ENCODE measurements at places on chromosomes 11 and 22.

- H3K27me3 ChIP-seq = no peaks in the 10 kb centered on the region
- no peaks in the 10 kb centered on the region for H3K36me3 ChIP-seq
- DNase-seq = no peak
- peak overlapping the region; percentile 32 for H3K4me3 ChIP-seq
- peak overlapping the region; percentile 37 for H3K27ac ChIP-seq
Measured at GRCh38 chr11:2190657-2191471, 19.2 kb upstream of the TH start.

DNA sequence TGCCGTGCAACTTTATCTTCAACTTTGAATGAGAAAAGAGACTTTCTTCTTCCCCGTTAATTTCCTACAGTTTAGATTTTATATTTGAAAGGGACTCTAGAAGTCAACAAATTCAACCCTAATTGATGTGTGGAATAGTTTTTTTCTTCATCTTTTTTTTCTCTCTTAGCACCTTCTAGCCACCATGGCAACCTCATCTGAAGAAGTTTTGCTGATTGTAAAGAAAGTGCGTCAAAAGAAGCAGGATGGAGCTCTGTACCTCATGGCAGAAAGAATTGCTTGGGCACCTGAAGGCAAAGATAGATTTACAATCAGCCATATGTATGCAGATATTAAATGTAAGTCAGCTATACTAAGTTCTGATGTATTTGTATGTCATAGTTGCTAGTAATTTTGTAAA lies 10.5 kb downstream of the GTF2H1 start:
- peaks cover 34% of the 10 kb centered on the region for H3K4me1 ChIP-seq
- H3K27me3 ChIP-seq = no peaks in the 10 kb centered on the region
- H3K27ac ChIP-seq = peak overlapping the region; percentile 89
- H3K36me3 ChIP-seq = peaks cover 23% of the 10 kb centered on the region
- no peak overlapping the region for H3K4me3 ChIP-seq

GRCh38 chr11:76704171-76704948 lies 33.8 kb upstream of the LRRC32 start:
- H3K27ac ChIP-seq = no peak overlapping the region
- DNase-seq = no peak
- peaks cover 50% of the 10 kb centered on the region for H3K27me3 ChIP-seq
- H3K4me3 ChIP-seq = no peak overlapping the region
- no peaks in the 10 kb centered on the region for H3K36me3 ChIP-seq
- no peaks in the 10 kb centered on the region for H3K4me1 ChIP-seq

- peaks cover 7% of the 10 kb centered on the region for H3K27me3 ChIP-seq
- DNase-seq = no peak
- H3K27ac ChIP-seq = no peak overlapping the region
- H3K36me3 ChIP-seq = peaks cover 22% of the 10 kb centered on the region
- peaks cover 5% of the 10 kb centered on the region for H3K4me1 ChIP-seq
Measured at GRCh38 chr11:14703731-14704130, 60.1 kb downstream of the PDE3B start.

GRCh38 chr11:107496011-107496410 lies 38.4 kb upstream of the CWF19L2 start:
- peaks cover 10% of the 10 kb centered on the region for H3K27me3 ChIP-seq
- H3K4me1 ChIP-seq = no peaks in the 10 kb centered on the region
- H3K4me3 ChIP-seq = no peak overlapping the region

GRCh38 chr22:49686495-49687219 lies 141.0 kb downstream of the BRD1 start:
- peaks cover 8% of the 10 kb centered on the region for H3K36me3 ChIP-seq
- DNase-seq = no peak
- H3K27me3 ChIP-seq = peaks cover 38% of the 10 kb centered on the region
- no peak overlapping the region for H3K27ac ChIP-seq

DNA sequence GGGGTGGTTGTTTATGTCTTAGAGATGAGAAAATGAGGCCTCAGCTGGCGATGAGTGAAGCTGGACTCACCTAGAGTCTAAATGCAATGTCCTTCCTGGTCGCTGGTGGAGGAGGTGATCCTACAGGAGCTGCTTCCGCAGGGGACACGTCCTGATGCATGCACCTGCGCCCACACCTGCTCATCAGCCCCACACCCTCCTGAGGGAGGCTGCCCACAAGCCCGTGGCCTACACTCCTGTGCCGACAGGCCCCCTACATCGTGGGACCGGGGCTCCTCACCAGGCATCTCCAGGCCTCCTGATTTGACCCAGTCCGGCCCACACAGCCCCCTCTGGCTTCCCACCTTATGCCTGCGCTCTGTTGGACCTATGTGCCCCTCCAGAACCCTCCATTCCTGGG lies 857.2 kb downstream of the TBC1D22A start:
- H3K4me1 ChIP-seq = no peaks in the 10 kb centered on the region
- no peak overlapping the region for H3K27ac ChIP-seq
- no peak overlapping the region for H3K4me3 ChIP-seq
- peaks cover 4% of the 10 kb centered on the region for H3K27me3 ChIP-seq

- H3K36me3 ChIP-seq = no peaks in the 10 kb centered on the region
- H3K27me3 ChIP-seq = peaks cover 11% of the 10 kb centered on the region
- no peak overlapping the region for H3K27ac ChIP-seq
- H3K4me3 ChIP-seq = no peak overlapping the region
- H3K4me1 ChIP-seq = no peaks in the 10 kb centered on the region
Measured at GRCh38 chr11:58028687-58029411, 1.9 kb upstream of the OR6Q1 start.

- no peak overlapping the region for H3K27ac ChIP-seq
- no peak for DNase-seq
- peaks cover 45% of the 10 kb centered on the region for H3K27me3 ChIP-seq
- peak overlapping the region; percentile 39 for H3K4me3 ChIP-seq
- peaks cover 40% of the 10 kb centered on the region for H3K4me1 ChIP-seq
Measured at GRCh38 chr11:34354782-34355181, 3.0 kb downstream of the ABTB2 start.

DNA sequence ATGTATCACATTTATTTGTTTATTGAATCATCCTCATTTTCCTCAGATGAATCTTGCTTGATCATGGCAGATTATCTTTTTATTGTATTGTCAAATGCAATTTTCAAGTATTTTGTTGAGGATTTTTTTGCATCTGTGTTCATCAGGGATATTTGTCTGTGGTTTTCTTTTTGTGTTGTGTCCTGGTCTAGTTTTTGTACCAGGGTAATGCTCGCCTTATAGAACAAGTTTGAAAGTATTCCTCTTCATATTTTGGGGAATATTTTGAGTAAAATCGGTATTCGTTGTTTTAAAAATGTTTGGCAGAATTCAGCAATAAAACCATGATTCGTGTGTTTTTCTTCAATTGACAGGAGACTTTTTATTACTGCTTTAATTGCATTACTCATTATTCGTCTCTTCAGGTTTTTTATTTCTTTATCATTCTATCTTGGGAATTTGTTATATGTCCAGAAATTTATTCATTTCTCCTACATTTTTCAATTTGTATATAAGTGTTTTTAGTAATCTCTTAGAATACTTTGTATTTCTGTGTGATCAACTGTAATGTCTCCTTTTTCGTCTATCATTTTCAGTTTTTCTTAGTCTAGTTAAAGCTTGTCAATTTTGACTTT lies 113.4 kb upstream of the SERPIND1 start:
- no peak for DNase-seq
- H3K36me3 ChIP-seq = peaks cover 9% of the 10 kb centered on the region
- no peak overlapping the region for H3K27ac ChIP-seq
- peaks cover 44% of the 10 kb centered on the region for H3K27me3 ChIP-seq

DNA sequence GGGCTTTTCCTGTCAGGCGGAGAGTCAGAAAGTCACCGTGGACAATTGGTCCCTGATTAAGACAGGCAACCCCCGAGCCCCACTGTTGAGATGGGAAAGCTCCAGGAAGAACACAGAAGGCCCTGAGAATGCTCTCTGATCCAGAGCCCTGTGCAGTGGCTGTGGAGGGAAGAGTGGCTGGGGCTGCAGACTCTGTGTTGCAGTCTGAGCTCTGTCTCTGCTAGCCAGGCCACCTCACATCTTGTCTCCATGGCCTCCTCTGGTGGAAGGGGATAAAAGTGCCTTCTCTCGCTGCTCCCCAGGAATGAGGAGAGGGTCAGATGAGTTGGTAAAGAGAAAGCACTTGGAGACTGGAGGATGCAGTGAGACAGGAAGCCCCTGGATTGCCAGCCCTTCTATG lies 141.2 kb downstream of the CEP164 start:
- H3K36me3 ChIP-seq = no peaks in the 10 kb centered on the region
- DNase-seq = no peak
- no peak overlapping the region for H3K4me3 ChIP-seq
- H3K27me3 ChIP-seq = no peaks in the 10 kb centered on the region
- no peak overlapping the region for H3K27ac ChIP-seq

DNA sequence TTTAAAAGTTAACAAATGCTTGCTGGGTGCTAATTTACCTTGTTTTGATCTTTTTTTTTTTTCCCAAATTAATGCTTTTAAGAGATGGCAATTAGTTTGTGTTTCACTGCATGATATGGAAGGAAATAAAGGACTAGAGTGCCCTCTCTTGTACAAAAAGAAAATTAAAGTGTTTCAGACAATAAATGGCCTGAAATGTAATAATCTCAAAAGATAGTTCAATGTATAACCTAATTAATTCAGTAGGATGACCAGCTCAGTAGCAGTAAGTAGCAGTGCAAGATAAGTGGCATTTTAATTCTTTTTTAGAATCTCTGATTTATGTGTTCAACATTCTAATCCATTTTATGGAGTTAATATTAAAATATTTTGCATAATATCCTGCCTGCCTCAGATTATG lies 39.9 kb upstream of the MYO18B start:
- H3K27me3 ChIP-seq = no peaks in the 10 kb centered on the region
- no peak overlapping the region for H3K4me3 ChIP-seq
- peak; percentile 3 for DNase-seq
- H3K27ac ChIP-seq = peak overlapping the region; percentile 51
- peaks cover 12% of the 10 kb centered on the region for H3K4me1 ChIP-seq

GRCh38 chr11:13366266-13367026 lies 88.9 kb downstream of the BMAL1 start:
- H3K4me3 ChIP-seq = no peak overlapping the region
- DNase-seq = no peak
- H3K27me3 ChIP-seq = no peaks in the 10 kb centered on the region
- no peak overlapping the region for H3K27ac ChIP-seq

DNA sequence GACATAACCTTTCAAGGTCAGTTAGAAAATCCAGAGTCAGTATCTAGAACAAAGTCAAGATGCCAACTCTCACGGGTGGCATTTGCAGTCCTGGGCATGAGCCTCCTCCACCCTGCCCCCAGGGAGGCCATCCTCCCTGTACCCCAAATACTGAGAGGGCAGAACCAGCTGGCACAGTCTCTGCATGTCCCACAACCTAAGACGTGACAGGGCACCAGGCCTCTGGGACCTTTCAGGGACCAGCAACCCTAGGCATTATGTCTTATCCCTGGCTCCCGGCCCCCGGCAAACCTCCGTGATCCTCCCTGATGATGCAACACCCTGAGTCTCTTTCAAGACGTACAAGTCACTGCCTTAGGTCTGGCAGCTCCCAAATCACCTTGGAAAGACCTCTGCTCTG lies 2.0 kb downstream of the MB start:
- H3K27ac ChIP-seq = no peak overlapping the region
- H3K36me3 ChIP-seq = no peaks in the 10 kb centered on the region
- DNase-seq = no peak
- H3K4me3 ChIP-seq = no peak overlapping the region
- H3K27me3 ChIP-seq = peaks cover 6% of the 10 kb centered on the region
